ENCODE measurements at places on chromosomes 3 and 15.

DNA sequence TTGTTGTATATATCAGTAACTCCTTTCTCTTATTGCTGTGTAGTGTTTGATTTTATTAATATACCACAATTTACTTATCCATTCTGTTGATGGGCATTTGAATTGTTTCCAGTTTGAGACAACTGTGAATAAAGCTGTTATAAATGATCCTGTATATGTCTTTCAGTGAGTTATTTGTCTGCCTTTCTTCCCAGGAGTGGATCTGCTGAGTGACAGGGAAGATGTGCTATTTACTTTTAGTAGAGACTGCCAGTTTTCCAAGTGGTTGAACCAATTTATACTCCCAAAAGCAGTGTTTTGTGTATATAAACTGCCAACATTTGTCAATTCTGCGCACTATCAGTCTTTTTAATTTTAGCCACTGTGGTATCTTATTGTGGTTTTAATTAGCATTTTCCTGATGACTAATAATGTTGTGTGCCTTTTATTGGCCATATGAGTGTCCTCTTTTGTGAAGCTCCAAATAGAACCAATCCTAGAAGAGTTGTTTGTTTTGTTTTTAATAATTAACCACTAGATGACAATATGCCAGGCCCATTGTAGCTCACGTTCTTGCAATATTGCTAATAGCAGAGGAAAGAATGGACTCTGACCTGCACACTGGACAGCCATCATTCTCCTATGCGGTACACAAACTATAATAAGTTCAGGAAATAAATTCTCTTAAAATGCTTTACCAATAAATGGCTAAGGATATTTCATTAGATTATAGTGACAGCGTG lies 25.3 kb downstream of the TRANK1 start:
- DNase-seq = no peak

GRCh38 chr3:150223558-150223957 lies 184.5 kb upstream of the TSC22D2 start:
- DNase-seq = no peak

- DNase-seq = no peak
Observed at GRCh38 chr3:156037356-156037755, 83.0 kb upstream of the KCNAB1 start.

DNA sequence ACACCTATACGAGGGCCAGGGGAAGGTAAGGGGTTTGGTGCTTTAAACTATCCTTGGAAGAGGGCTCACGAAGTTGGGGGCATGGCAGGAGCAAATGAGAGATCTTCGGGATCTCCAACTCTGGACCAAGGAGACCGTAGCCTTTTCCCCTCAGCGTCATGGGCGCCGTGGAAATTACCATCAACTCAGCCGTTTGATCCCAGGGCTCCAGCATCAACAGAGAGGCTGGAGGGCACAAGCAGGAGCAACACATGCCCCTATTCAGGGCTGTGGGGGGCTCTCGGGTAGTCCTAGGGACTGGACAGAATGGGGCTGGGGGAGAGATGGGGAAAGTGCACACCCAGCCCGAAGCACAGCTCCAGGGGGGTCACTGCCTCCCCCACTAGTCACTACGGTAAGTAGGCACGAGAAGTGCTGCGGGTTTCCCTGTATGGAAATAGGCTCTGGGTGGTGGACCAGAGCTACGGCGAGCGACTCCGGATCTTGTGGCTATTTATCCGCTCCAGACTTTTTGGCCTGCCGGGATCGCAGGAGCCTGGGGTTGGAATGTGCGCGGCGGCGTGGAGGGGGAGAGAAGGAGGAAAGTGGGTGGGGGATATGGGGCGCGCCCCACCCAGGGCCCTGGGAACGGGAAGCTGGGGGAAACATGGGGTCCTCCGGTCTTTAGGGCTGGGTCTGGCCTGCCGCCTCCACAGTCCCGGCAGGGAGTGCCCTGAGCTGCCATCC lies 539 bp upstream of the LAMB2 start:
- peak; percentile 79 for DNase-seq

GRCh38 chr3:161821591-161821990 lies 325.0 kb downstream of the OTOL1 start:
- no peak for DNase-seq
